IPS DF 19.7 (cell line): ENCODE measurements at places on chromosomes 16 and 17.

DNA sequence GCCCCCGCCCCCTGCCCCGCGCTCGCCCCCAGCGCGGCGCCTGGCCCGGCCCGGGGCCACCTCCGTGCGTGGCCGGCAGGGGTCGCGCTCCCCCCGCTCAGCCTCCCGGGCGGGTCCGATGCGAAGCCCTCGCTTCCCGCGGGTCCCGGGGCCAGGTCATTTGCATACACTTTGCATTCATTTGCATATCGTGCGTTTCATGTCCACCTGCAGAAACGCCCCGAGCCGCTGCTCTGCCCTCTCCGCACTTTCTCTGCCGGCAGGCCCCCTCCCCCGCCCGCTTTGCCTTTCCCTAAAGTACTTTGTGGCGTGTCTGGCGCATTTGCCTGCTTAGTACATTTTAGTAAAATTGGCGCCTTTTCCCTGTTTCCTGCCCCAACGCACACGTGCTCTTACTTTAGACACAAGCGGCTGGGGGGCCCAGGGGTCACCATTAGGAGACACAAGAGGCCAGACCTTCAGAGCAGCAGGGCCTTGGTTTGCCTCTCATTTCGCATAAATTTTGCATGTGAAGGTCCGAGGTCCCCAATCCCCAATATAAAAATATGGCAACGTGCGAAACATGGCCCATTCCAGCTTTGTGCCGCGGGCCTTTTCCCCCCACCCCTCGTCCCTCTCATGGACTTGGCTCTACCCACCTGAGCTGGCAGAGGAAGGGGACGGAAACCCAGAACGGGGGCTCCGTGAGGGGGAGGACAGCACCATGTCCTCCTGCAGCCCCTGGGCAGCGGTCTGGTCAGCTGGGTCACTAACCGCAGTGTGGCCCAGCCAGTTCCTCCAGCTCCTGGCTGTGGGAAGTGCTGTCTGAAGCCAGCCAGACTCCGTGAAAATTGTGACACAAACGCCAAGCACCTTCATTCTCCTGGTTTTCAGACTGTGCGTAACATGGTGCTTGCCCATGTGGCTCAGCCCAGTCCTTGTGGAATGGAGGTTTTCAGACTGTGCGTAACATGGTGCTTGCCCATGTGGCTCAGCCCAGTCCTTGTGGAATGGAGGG lies 34.8 kb downstream of the CBFA2T3 start:
- no peak for DNase-seq

GRCh38 chr16:53123747-53124146 lies 69.0 kb downstream of the CHD9 start:
- DNase-seq, result no peak

- DNase-seq, result no peak
Measured at GRCh38 chr17:40404003-40404402, 13.7 kb downstream of the TOP2A start.

DNA sequence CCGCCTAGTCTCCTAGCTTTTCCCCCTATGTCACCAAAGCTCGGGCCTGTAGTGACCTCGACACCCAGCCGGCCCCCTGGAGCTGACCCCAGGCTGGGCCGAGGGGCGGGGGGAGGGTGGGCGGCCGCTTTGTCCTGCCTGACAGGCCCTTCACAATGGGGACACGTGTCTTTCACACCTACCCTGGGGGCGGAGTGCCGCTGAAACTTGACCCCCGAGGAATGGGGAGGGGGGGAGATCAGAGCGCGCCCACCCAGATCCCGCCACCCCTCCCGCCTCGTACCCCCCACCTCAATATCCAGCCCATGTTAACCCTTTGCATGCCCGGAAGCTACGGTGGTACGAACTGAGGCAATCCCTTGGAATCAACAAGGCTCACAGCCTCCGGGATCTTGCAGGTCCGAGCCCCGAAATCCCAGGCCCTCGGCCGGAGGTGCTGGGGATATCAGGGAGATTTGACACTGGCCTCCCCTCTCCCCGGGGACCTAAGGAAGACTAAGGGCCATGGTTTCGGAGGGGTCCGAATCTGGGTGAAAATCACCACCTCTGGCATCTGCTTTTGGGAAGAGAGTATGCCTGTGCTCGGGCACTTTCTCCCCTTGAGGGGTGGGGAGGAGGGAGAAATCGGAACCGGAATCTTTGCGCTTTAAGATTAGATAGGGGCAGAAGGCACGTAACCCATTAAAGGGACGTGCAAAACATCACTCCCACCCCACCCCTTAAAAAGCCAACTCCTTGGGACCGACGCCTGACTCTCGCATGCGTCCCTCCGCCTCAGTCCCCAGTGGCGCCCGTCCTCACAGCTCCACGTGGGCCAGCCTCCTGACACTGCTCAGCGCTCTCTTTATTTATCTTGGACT lies 2.6 kb downstream of the NOG start:
- no peak for DNase-seq

GRCh38 chr16:88010343-88010967 lies 59.2 kb downstream of the BANP start:
- DNase-seq, result no peak

DNA sequence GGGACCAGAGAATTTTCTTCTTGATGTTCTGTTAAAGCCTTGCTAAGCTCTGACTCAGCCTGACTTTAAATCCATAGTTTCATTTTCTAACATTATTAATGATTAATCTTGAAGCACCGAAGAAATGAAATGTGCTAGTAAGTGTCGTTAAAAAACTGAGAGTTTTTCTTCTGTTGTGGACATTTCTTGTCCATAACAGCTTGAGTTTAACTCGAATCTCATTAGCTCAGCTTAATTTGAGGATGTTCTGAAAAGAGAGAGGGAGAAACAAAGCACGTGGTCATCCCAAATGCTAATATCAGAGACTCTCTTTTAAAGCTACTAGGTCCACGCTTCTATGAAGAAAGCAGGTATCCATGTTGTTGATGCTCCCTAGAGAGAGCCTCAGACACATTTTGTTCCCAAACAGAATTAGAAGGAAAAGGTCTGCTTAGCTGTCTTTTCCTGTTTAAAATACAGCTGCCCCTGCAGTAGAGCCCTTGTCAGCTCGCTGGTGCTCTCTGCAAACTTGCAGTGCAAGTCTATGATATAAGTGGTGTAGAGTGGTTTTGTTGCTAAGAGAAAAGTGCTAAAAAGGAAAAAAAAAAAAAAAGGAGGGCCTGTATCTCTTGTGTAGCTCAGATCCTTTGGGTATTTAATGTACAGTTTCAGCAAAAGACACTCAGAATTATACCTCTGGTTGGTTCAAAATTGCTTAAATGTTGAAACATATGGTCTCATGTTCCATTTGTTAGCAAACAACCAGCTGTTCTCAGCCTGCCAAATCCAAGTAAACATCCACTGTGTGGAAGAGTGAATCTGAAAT lies 191.1 kb upstream of the TBX2 start:
- no peak for DNase-seq

DNA sequence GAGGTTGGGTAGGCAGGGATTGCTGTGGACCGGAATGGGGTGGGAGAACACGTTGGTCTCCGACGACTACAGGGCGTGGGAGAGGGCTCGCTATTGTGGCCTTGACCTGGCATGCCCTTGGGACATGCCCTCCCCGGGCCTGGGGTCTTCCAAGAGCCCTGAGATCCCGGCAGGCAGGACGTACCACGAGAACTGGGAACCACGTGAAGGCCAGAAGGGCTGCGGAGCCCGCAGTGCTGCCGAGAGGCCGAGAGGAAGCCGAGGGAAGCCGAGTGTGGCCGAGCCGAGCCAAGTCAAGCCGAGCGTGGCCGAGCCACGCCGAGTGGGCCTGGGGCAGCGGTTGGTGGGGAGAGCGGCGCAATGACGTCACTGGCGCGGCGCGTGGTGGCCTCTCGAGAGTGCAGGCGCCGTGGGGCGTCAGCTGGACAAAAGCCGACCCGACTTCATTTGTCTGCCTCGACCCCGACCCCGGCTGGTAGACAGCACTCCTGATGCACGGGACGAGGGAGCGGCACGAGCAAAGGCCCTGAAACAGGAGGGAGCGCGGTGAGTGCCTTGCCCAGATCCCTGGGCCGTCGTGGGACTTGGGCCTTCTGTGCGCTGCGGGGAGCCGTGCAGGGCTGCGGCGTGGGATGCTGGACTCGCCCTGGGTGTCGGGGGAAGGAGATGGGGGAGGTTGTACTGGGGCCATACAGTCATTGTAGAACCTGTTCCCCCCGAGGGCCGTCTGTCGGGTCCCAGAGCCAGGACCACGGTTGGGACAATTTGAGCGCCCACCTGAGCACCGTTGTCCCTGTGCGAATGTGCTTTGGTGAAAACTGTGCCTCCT lies 6.6 kb downstream of the SOCS1 start:
- no peak for DNase-seq
